Activated CD8-positive, alpha-beta memory T cell treated with anti-CD3 and anti-CD28 coated beads, Interleukin-2, amount 10 ng/mL, durations not matched to agents 7 days and 5 days (primary cell): ENCODE measurements at places on chromosomes 11 and 22. TPM values are rescaled to one million over a fixed set of nuclear protein-coding genes. Genes with fewer than 3 reads are reported as not detected.

DNA sequence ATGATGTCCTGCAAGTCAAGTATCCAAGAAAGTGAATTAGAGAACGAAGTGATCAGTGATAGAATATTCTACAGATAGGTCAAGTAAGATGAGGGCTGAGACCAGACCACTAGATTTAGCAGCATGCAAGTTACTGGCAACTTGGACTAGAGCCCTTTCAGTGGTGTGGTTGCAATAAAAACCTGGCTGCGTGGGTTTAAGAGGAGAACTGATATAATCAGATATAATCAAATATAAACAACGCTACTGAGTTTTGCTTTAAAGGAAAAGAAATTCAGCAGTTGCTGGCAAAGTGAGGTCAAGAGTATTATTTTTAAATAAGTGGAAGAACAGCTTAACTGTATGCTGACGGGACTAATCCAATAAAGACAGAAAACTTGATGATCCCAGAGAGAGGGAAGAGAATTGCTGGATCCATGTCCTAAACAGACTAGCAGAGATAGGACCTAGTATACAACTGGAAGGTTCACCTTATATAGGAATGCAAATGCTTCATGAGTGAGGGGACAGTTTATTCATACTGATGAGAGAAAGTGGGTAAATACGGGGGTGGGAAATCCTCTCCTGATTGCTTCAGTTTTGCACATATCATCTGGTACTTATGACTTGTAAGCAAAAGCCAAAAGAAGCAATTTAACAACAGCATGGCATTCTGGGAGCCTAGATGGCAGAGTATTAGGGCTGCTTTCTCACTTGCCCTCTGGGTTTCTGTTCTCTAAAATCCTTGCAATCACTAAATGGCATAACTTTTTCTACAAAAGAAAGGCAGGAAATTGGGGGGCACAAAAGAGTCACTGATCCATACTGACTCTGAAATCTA, 146.2 kb downstream of the RBFOX2 start:
- DNase-seq = no peak
- H3K27ac ChIP-seq = no peak overlapping the region
- H3K27me3 ChIP-seq = no peaks in the 10 kb centered on the region

DNA sequence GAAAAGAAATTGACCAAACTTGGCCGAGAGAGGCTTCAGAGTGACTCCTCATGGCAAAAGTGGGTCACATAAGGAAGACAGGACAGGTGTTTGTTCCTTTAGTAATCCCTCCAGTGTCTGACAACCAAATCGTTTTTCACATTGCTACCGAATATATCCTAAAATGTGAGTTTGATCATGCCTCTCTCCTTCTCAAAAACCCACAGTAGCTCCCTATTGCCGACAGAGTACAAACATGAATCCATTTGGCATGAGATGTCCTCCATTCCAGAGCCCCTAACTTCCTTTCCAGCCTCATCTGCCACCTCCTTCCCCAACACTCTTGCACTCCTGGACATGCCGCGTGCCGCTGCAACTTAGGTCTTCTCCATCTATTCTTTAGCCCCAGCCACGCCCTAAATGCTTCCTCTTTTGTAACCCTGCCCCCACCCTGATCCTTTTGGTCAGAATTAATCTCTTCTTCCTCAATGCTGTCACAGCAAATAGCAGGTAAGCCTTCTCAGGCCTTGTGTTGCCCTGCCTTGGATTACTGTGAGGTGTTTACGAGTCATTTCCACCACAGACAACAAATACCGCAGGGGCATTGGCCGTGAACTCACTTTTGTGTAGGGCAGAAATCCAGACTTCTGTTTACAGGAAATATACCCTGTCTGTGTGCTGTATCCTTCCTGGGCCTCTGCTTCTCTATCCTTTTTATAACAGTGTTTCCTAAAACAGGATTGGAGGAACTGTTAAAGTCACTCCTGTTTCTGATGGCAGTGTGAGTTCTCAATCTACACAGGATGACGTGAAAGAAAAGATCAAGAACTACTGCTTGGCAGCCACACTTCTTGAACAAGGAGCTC, 66.0 kb upstream of the FTH1 start:
- no peak overlapping the region for H3K27ac ChIP-seq
- H3K4me3 ChIP-seq = no peak overlapping the region
- peaks cover 14% of the 10 kb centered on the region for H3K27me3 ChIP-seq

DNA sequence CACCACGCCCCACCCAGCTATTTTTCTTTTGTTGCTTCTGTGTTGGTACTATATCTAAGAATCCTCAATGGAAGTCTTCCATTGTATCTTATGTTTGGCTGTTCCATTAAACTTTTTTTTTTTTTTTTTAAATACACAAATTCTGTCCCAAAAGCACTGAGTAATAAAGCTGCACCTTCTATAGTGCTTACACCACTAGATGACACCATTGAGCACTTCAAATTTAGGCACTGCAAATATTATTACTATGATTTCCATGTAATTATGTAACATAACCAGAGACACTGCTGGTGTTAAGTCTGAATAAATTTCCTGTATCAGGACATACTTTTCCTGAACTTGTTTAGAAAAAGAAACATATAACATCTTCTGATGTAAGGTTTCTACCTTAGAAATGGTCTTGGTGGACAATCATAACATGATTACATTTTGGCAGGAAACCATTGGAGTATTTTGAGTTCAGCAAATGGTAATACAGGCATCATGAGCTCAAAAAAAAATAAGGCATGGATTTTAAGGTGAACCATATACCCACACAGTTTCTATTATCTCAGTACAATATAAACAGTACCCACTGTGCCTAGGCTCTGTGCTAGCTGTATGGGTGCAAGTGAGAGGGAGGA, 110.5 kb downstream of the ATG16L2 start:
- H3K4me3 ChIP-seq = no peak overlapping the region
- no peak overlapping the region for H3K27ac ChIP-seq
- peaks cover 11% of the 10 kb centered on the region for H3K36me3 ChIP-seq
- DNase-seq = no peak
- H3K27me3 ChIP-seq = no peaks in the 10 kb centered on the region

GRCh38 chr11:43278193-43278956, 33.4 kb upstream of the API5 start:
- no peak overlapping the region for H3K27ac ChIP-seq
- H3K27me3 ChIP-seq = peaks cover 4% of the 10 kb centered on the region
- H3K4me1 ChIP-seq = no peaks in the 10 kb centered on the region
- H3K4me3 ChIP-seq = no peak overlapping the region
- DNase-seq = no peak
- no peaks in the 10 kb centered on the region for H3K36me3 ChIP-seq

- no peak overlapping the region for H3K4me3 ChIP-seq
- H3K36me3 ChIP-seq = no peaks in the 10 kb centered on the region
- no peak for DNase-seq
- no peak overlapping the region for H3K27ac ChIP-seq
- H3K4me1 ChIP-seq = no peaks in the 10 kb centered on the region
Observed at GRCh38 chr22:29043906-29044575, 17.6 kb downstream of the C22orf31 start.

PATE2 gene
- not detected for total RNA-seq

ATP5MG gene
- total RNA-seq = 278 TPM

DDI1 gene
- not detected for total RNA-seq

OR52N4 gene
- 0.67 TPM for total RNA-seq
